NCI-H1417 (cell line): ENCODE measurements at places on chromosomes 12 and 14.

- DNase-seq, result no peak
Measured at GRCh38 chr12:47789712-47790489, 16.9 kb downstream of the SLC48A1 start.

DNA sequence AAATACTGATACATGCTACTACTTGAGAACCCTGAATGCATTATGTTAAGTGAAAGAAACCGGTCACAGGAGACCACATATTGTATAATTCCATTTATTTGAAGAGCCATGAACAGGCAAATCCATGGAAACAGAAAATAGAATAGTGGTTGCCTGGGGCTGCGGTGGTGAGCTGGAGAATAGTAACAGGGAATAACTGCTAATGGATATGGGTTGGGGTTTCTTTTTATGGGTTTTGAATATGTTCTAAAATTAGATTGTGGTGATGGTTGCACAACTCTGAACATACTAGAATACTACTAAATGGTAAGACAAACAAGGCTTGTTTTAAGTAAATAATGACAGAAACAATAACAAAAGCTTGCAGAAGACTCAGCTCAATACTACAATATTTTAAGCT lies 293.0 kb downstream of the BTG1 start:
- DNase-seq, result no peak

- peak; percentile 29 for DNase-seq
Measured at GRCh38 chr12:29552324-29552927, 54.9 kb upstream of the OVCH1 start.

GRCh38 chr14:98182393-98183055 lies 1089.5 kb downstream of the BCL11B start:
- DNase-seq, result no peak

DNA sequence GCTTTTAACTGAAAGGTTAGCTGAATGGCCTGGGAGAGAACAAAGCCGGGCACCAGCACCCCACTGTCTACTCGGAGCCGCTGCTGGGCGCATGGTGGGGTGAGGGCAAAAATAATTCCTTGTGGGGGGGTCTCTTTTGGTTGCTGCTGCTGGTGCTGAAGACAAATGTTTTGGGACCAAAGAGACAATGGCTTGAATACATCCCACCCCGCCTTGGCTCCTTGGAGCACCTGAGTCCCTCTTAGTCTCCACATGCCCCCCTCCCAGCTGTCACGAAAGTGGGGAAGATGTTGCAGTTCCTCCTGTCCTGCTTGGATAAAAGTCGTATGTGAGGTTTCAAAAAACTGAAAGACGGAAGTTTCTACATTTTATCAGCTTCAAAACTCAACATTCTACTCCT lies 85.0 kb downstream of the PIWIL1 start:
- no peak for DNase-seq

GRCh38 chr12:133023566-133023965 lies 13.7 kb upstream of the ZNF84 start:
- DNase-seq, result no peak

DNA sequence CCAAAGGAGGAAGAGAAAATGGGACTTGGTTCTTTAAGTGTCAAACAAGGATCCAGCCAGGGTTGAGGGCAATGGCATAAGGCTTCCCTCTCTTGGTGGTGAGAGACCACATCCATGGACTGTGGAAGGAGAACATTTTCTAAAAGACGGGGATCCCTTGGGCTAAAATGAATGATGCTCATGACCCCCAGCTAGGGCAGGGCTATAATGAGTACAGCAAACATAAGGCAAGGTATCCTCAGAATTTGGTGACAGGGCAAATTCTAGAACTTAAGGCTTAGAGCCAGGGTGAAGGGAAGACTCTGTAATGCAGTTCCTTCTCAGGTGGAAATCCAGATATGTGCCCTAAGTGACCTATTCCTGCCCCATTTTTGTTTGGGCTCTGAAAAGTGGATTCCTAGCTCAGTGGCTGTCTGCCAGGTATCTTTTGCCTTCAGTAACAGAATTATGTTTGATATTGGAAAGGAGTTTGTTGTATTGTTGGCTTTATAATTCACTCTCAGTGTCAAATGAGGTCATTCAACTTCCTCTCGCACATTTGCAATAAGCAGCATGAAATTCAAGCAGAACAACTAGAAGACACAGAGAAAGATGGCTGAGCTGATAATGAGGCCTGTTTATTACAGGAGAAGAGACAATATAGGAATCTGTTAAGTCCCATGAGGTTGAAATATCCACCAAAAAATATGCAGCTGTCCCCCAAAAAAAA lies 76.8 kb downstream of the DAD1 start:
- DNase-seq, result no peak

DNA sequence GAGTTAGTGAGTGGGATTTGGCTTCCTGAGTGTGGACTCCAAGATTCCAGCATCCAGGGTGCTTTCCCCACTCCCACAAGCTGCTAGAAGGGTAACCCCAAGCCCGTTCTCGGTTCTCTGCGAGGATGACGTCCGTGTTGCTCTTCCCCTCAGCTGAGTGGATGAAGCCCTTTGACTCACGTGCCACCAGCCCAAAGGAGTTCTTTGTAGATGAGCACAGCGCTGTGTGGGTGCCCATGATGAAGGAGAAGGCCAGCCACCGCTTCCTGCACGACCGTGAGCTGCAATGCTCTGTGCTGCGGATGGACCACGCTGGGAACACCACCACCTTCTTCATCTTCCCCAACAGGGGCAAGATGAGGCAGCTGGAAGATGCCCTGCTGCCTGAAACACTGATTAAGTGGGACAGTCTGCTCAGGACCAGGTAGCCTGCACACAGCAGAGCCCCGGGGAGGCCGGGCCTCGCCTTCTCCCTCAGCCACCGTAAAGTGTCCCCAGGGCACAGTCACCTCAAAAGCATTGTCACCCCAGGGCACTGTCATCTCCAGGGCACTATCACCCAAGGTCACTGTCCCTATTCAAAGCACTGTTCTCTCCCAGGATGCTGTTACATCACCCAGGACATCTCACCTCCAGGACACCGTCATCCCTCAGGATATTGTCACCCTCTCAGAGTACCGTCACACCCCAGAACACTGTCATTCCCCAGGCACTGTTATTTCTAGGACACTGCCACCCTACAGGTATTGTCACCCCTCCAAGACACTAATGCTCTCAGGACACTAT lies 31.3 kb downstream of the SERPINA3 start:
- DNase-seq, result no peak

DNA sequence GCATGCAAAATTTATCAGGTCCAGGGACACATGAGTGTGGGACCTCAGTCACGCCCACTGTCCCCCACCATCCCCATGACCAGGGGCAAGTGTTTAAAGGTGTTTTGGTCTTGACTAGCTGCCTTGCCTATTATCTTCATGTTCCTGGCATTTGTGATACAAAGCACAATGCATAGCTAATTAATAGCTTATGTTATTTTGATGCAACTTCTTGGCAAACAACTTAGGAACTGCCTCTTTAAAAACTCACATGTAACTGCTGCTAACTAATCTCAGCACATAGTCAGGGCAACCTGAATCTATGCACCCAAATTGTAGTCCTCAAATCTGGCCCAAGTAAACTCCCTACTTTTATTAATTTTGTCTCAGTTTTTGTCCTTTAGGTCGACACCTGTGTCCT lies 7.4 kb upstream of the OR6J1 start:
- no peak for DNase-seq

DNA sequence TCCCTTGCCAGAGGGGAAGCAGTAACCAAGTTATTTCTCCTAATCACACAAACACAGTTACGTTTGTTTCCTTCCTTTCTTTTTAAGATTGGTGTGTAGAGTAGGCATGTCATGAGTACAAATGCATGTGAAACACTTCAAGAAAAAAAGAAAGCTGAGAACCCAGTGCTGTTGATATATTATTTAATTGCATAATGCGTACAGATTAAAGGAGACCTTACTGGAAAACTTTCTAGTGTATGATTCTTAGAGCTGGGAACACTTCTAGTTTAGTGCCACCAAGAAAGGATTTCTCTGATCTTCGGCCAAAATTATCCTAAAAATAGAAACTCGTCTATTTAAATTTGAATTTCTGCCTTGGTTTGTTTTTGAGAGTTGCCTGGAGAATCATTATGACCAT lies 365.5 kb downstream of the CCDC91 start:
- DNase-seq, result no peak

DNA sequence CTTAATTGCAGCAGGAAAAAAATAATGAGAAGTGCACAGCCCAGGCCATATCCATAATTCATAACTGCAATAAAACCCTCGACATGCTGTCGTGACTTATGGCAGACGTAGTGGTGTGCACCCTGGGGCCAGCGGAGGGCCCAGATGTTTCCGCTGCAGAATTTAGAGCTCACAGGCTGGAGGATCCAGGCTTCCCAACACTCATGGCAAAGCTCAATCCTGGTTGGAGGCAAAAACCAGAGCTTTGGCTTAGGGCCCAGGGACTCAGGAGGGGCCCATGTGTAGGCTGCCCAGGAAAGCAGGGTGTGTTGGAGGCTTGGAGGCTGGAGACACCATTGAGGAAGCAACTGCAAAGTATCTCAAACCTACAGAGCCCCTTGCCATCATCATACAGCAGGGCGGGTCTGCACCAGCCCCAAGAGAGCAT lies 68.7 kb downstream of the SERPINA3 start:
- DNase-seq, result no peak

GRCh38 chr12:7591531-7591930 lies 74.2 kb downstream of the APOBEC1 start:
- DNase-seq, result no peak

GRCh38 chr12:2976581-2976996 lies 17.4 kb downstream of the TEAD4 start:
- DNase-seq, result no peak

- DNase-seq, result no peak
Measured at GRCh38 chr12:67765776-67766766, 117.5 kb downstream of the DYRK2 start.
